Nucleus accumbens (tissue), 56 donors: ENCODE measurements at places on chromosomes 5 and 9.

DNA sequence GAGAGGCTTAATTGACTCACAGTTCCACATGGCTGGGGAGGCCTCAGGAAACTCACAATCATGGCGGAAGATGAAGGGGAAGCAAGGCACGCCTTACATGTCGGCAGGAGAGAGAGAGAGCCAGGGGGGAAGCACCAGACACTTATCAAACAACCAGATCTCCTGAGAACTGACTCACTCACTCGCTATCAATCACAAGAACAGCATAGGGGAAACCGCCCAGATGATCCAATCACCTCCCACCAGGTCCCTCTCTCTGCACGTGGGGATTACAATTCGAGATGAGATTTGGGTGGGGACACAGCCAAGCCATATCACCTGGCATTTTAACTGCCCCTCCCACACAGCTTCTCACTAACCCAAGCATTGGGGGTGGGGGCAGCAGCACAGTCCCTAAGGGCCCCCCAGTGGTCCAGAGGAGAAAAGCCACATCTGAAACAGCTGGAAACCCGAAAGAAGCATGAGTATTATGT lies 76.1 kb upstream of the ASS1 start:
- no peak for DNase-seq

- no peak for DNase-seq
Measured at GRCh38 chr5:43315263-43315662, 2.1 kb upstream of the HMGCS1 start.

GRCh38 chr9:77672183-77672582 lies 24.1 kb upstream of the GNA14 start:
- DNase-seq, result no peak

GRCh38 chr5:154211641-154212390 lies 21.3 kb downstream of the GALNT10 start:
- no peak for DNase-seq

- DNase-seq, result no peak
Measured at GRCh38 chr5:153485641-153486040, 4.8 kb upstream of the GRIA1 start.

GRCh38 chr5:133662578-133662977 lies 50.2 kb upstream of the FSTL4 start:
- no peak for DNase-seq

DNA sequence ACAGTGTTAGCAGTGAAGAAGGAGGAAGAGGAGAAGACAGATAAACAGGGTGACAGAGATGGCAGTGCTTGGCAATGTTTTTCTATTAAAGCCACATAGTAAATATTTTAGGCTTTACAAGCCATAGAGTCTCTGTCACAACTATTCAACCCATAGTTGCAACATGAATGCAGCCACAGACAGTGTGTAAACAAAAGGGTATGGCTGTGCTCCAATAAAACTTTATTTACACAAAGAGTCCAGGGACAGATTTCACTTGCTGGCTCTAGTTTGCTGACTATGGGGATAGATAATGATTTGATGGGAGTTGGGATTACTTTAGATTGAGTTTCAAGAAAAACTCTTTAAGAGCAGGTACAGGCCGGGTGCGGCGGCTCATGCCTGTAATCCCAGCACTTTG lies 224.8 kb upstream of the SEMA6A start:
- no peak for DNase-seq

GRCh38 chr5:138372225-138372624 lies 19.7 kb downstream of the KDM3B start:
- no peak for DNase-seq

DNA sequence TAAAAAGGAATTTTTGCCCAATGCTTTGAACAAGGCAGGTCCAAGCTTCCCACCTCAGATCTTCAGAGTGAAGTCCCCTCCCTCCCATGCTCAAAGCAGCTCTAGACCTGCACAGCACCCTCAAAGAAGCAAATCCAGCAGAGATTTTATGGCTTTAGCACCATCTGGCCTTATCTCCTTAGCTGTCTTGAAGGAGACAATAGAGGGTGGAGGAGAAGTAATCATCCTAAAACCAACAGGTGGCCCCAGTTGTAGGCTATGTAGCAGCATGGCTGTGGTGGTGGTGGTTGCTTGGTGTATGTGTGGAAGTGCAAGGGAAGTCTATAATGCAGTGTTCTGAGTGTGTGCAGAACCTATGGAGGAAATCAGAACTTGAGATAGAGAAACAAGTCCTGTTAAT lies 140.1 kb downstream of the GRIA1 start:
- no peak for DNase-seq

- no peak for DNase-seq
Measured at GRCh38 chr5:95925939-95926338, 35.7 kb downstream of the ELL2 start.

GRCh38 chr9:6680797-6681146 lies 35.2 kb upstream of the GLDC start:
- DNase-seq, result no peak

- DNase-seq, result no peak
Measured at GRCh38 chr9:81305561-81306182, 383.7 kb downstream of the TLE1 start.
